Fibroblast of skin of right biceps (primary cell): ENCODE measurements at places on chromosomes 11 and 22.

- DNase-seq = no peak
Observed at GRCh38 chr11:129610125-129610524, 205.5 kb upstream of the TMEM45B start.

DNA sequence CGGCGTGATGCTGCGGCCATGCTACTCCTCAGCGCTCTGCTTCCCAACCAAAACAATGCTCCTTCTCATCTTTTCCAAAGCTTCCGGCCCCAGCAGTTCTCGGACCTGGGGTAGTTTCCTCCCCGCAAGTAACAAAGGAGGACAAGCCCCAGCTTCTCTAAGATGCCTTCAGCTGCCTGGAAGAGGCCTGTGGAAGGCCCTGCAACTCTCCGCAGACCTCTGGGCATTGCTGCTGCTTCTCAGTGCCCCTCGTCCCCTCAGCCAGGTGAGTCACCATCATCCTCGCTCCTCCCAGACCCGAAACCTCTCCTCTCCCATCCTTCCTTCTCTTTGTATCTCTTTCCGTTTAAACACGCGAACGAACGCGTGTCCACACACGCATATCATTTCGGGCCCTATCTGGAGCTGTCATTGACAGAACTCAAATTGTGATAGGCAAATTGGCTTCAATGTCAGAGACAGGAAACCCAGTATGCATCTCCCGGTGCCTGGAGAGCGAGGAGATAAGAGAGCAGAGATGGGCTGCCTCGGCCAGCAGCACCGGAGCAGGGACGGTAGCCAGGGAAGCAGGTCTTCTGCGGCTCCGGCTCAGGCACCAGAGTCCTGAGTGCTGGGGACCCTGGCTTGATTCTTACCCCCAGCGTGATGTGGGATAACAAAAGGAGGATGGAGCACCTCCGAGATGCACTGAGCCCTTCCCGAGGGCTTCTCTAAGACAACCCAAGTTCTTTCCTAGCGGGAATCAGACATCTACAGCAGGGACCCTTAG lies 22.0 kb upstream of the JAM3 start:
- DNase-seq = no peak

DNA sequence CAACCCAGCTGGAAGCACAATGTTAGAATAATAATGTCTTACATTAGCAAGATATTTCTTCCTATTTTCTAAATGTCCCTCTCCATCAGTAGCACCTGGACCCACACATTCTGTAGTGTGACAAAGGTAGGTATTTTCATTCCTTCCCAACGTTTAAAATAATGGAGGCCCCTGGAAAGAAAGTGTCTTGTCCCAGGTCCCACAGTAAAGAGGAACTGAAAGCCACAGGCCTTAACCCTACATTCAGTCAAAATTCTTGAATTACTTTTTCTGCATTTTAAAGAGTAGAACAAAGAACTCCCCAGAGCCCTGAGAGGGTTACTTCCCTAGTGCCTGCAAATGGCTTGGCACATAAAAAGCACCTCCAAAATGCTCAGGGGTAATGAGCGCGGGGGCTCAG lies 26.3 kb downstream of the OPCML start:
- no peak for DNase-seq

DNA sequence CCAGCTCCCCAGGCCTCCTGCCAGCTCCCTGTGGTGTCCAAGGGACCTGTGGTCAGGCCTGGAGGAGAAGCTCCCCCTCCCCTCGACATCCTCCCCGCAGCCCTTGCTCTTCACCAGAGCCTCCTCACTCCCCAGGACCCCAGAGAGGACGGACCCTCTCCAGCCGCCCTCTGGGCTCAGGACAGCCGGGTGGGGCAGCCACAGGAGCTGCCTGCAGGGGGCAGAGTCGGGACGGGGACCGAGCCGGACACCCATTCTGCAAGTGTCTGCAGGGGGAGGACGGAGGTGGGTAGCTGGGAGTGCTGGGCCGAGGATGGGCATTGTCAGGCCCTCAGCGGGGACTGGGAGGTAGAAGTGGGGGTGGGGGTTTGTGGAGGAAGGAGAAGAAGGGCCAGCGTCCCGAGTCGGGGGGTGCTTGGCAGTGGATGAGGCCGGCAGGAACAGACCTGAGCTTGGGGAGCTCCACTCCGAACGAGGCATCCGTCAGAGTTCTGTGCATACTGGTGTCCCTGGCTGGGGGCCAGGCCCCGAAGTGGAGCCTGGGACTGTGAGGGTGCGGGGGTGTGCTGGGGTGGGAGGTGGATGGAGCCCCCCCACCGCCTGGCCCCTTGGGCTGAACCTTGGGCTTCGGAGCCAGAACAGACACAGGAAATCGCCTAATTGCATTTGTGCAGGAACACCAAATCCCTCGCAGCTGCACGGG lies 15.2 kb downstream of the PRR33 start:
- peak; percentile 37 for DNase-seq

GRCh38 chr11:72343006-72343756 lies 91.2 kb downstream of the CLPB start:
- DNase-seq = peak; percentile 37

DNA sequence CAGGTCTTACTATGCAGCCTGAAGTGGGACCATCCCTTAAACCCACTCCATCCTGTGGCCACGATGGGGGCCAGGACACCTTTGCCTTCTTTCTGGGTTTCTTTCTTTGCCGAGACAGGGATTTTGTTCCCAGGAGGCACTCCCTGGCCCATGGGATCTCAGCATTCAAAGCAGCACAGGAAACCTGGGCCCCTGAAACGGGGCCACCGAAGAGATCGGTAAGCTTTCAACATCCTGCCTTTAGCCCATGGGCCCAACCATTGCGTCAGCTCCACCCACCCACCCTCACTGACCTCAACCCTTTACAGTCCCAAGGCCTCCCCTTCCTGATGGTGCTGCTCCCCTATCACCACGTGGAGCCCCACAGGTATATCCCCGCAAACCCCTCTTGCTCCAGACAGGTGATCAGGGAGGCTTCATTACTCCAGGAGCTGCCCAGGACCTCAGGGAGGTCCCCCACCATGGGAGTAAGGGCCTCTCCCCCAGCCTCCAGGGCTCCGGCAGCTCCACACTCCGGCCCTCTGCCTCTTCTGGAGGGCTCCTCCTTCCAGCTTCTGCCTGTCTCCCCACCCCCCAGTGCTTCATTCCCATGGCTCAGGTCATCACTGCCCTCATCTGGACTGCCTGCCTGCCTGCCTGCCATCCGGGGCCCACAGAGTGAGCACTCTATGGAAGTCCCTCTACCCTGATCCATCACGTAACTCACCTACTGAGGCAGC lies 42.0 kb upstream of the TUB start:
- no peak for DNase-seq

- no peak for DNase-seq
Observed at GRCh38 chr11:33875621-33876294, 16.1 kb downstream of the LMO2 start.

DNA sequence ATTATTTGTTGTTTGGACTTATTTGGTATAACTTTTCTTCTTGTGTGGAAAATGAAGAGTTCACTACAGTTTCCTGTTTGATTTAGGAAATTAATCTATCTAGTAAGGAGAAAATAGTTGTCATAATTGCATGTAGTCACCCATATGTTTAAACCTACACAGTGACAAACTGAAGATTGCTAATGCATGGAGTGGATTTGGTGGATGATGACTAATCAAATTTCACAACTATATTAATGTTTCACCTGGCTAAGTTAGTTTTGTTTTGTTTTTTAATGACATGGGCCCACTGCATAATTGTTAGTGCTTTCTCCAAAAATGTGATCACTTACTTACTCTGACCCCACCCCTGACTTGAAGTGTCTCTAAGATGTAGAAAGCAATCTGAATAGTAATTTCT lies 170.6 kb downstream of the DYNC2H1 start:
- DNase-seq = peak; percentile 23

DNA sequence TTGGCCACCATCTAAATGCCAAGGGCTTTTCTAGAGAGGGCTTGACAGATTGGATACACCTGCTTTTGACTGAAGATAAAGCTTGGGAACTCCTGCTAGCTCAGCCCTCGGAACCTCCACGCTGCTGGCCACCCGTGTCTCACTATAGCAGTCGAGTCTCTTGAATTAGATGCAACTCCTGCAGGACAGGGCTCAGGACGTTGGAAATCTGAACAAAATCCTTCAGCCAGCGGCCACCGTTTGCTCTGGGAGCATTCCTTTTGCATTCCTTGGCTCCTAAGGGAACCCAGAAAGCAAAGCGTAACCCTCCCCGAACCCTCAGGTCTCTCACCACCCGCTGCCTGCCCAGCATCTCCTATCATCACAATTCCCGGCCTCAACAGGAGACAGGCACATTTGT lies 77.8 kb downstream of the GRIK4 start:
- DNase-seq = no peak

- DNase-seq = no peak
Observed at GRCh38 chr11:73810637-73811036, 23.0 kb downstream of the MRPL48 start.

DNA sequence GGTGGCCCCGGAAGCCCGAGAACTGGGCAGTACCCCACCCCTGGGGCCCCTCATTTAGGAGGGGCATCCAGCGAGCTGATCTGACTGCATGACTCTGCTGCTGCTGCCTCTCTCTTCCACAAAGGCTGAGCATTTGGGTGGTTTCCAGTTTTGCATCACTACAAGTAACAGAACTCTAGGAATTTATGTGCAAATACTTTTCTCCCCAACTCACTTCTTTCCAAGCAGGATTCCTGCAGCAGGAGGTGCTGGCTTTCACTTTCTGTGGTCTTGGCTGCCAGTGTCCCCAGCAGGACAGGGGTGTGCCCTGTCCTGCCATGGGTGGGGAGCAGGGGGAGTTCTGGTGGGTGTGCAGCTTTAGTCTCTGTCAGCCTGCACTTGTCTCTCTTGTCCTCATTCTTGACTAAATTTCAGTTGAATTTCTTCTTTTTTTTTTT lies 21.2 kb downstream of the UPB1 start:
- DNase-seq = peak; percentile 90

GRCh38 chr11:134036492-134037045 lies 32.3 kb upstream of the JAM3 start:
- no peak for DNase-seq

GRCh38 chr22:50705219-50705691 lies 32.6 kb downstream of the SHANK3 start:
- peak; percentile 81 for DNase-seq

DNA sequence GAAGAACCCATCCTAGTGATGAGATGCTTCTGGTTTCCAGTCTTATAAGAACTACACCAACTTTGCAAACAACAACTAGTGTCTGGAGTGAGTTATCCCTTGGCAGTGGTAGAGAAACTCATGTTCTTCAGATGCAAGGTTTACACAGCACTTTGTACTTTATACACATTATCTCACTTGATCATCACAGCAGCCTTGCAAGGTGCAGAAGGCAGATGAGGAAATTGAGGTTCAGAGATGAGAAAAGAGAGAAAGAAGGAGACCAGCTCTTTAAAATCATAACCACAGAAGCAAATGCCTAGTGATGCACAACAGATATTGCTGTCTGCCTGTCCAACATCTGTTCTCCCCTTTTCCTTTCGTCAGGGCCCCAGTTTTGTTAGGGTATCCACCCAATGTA lies 16.7 kb upstream of the CD44 start:
- no peak for DNase-seq

GRCh38 chr11:128246810-128247594 lies 340.4 kb downstream of the ETS1 start:
- peak; percentile 73 for DNase-seq

- no peak for DNase-seq
Observed at GRCh38 chr22:36891646-36892045, 21.8 kb upstream of the CSF2RB start.

DNA sequence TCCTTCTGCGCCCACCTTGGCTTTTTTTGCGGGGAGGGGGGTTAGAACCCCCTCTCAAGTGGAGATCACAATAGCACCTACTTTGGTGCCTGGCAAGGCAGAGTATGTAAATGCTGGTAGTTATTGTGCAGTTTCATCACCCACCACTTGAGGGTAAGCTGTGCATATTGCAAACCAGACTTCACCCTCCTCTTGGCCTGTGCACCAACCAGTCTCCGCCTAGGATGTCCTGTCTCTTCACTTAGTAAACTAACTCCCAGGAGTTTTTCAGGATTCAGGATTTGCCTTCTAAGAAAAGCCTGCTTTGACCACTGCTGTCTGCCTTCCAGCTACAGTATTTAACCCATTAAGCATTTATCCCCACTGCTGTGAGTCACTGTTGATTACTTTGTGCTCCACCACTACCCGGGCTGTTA lies 2.0 kb upstream of the UBXN1 start:
- DNase-seq = peak; percentile 81

DNA sequence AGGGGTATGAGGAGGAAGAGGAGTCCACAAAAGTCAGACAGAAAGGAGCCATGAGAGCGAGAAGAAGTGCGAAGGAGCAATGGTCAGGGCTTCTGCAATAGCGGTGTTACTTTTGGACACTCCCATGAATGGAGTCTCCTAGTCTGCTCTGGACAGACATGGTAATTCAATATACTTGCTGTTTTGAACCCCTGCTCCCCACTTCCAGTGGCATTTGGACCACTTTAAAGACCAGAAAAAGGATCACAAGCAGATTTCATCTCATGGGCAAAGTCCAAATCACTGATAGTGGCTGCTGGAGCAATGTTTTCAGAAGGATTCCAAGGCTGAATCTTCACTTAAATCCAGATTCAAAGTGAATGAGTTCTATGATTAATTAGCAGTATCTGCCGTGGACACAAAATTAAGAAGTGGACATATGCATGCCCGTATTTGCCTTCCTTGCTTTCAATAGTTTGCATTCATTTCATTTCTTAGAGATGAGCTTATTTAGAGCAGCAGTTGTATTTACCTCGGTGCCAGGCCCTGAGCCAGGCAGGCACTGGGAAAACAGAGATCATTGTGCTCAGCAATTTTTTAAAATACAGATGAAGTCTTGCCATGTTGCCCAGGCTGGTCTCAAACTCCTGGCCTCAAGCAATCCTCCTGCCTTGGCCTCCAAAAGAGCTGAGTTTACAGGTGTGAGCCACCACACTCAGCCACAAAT lies 72.0 kb downstream of the SLC1A2 start:
- no peak for DNase-seq
